ENCODE measurements at places on chromosomes 2 and 18. TPM values are rescaled to one million over a fixed set of nuclear protein-coding genes. Genes with fewer than 3 reads are reported as not detected.

Gene DNER
- 0.14 TPM for total RNA-seq

Gene TEX44
- total RNA-seq = not detected

Gene NR4A2
- total RNA-seq = 2.7 TPM

GRCh38 chr2:64649626-64650025 is 4.1 kb downstream of the SERTAD2 start:
- H3K27me3 ChIP-seq = no peaks in the 10 kb centered on the region
- H3K36me3 ChIP-seq = no peaks in the 10 kb centered on the region
- peaks cover 46% of the 10 kb centered on the region for H3K4me1 ChIP-seq
- no peak overlapping the region for H3K27ac ChIP-seq
